ENCODE measurements at places on chromosomes 2 and 18.

GRCh38 chr2:118202707-118203303, 114.5 kb downstream of the INSIG2 start:
- no peaks in the 10 kb centered on the region for H3K4me1 ChIP-seq
- DNase-seq = no peak
- H3K36me3 ChIP-seq = no peaks in the 10 kb centered on the region
- H3K27me3 ChIP-seq = peaks cover 14% of the 10 kb centered on the region

DNA sequence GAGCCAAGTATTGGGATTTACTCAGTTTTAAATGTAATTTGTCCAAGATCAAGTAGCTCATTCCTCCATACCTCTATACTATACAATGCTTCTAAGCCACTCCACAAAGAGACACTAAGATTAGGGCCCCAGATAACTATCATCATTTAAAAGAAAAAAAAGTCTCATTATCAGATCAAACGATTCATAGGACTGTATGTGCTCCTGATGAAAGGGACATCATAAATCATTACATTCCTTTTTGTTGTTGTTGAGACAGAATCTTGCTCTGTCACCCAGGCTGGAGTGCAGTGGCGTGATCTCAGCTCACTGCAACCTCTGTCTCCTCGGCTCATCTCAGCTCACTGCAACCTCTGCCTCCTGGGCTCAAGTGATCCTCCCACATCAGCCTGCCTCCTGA, 2.2 kb upstream of the SLC3A1 start:
- no peak overlapping the region for H3K27ac ChIP-seq
- no peak overlapping the region for H3K4me3 ChIP-seq
- H3K36me3 ChIP-seq = no peaks in the 10 kb centered on the region
- DNase-seq = no peak
- H3K4me1 ChIP-seq = no peaks in the 10 kb centered on the region

- no peak overlapping the region for H3K27ac ChIP-seq
- H3K27me3 ChIP-seq = no peaks in the 10 kb centered on the region
- no peak overlapping the region for H3K4me3 ChIP-seq
- no peaks in the 10 kb centered on the region for H3K36me3 ChIP-seq
- H3K4me1 ChIP-seq = no peaks in the 10 kb centered on the region
Observed at GRCh38 chr18:34529358-34530335, 180.5 kb upstream of the DTNA start.

- H3K4me1 ChIP-seq = no peaks in the 10 kb centered on the region
- DNase-seq = no peak
- H3K4me3 ChIP-seq = no peak overlapping the region
Observed at GRCh38 chr2:36449213-36449612, 93.6 kb downstream of the CRIM1 start.

GRCh38 chr2:132813422-132813821, 143.4 kb upstream of the LYPD1 start:
- no peak for DNase-seq
- H3K4me1 ChIP-seq = no peaks in the 10 kb centered on the region
- H3K4me3 ChIP-seq = no peak overlapping the region
- H3K36me3 ChIP-seq = no peaks in the 10 kb centered on the region
